ENCODE measurements at places on chromosomes 4 and X.

GRCh38 chr4:184347251-184348239 lies 126.8 kb downstream of the IRF2 start:
- no peak for DNase-seq

DNA sequence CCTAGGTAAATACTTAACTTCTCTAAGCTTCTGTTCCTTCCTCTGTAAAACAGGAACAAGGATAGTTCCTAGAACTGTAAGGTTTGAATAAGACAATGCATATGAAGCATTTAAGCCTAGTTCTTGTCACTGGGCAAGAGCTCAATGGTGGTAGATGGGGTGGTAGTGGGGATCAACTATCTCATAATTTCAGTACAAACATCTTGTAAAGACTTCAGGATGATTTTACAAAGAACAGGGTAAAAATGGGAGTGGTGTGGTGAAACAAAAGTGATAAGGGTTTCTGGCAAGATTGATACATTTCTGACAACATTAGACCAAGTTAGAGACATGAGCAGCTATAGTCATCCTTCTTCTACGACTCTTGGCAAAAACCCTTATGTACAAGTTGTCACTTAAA lies 137.8 kb downstream of the SCFD2 start:
- no peak for DNase-seq

GRCh38 chr4:169236873-169237626 lies 33.7 kb downstream of the SH3RF1 start:
- DNase-seq = no peak

DNA sequence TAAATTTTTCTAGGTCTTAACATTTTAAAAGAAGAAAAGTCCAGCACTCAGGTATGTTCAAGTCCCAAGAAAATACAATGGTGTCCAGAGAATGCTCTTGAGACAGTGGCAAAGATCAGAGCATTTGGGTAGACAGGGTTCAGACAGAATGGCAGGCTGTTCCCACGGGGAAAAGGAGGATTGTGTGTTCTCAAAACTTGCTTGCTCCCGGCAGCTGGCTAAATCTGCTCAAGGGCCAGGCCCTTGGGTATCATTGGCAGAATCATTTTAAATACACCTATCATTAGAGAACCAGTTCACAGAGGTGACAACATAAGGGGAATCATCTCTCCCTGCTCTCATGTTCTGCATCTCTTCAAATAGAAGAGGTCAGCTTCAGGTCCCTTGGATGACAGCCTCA lies 456.3 kb downstream of the DTHD1 start:
- no peak for DNase-seq

- no peak for DNase-seq
Measured at GRCh38 chr4:12612876-12613275, 871.3 kb downstream of the RAB28 start.

DNA sequence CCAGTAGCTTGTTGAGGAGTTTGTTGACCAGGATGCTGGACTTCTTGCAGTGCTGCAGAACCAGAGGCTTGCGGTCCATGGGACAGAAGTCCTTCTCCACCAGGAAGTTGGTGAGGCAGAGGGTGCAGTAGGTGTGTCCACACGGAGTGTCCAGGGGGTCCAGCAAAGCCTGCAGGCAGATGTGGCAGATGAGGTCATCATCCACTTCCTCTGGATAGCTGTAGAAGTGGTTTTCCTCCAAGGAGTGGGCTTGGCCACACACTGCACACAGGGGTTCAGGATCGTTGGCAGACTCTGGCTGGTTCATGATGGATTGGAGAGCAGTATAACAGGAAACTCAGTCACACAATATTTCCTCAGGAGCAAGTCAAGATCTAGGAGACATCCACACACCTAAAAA lies 17.6 kb downstream of the LNX1 start:
- no peak for DNase-seq

DNA sequence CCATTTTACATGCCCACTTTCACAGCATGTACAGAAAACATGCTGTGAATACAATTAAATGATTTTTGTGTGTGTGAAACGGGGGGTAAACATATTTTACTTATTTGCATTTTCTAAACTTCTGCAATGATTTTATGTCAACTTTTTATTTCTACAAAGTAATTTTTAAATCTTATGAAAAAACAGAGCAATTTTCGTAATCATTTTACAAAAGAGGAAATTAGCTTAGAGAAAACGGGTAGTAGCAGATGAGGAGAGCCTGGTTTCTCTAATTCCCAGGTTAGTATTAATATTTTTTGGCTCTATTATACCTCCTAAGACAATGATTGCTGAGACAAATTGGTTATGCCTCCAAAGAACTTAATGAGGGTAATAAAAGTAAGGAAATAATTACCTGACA lies 3.2 kb downstream of the TKTL2 start:
- no peak for DNase-seq

- no peak for DNase-seq
Measured at GRCh38 chr4:165793236-165793635, 79.8 kb upstream of the TLL1 start.

- no peak for DNase-seq
Measured at GRCh38 chr4:98248934-98249333, 12.2 kb upstream of the RAP1GDS1 start.

DNA sequence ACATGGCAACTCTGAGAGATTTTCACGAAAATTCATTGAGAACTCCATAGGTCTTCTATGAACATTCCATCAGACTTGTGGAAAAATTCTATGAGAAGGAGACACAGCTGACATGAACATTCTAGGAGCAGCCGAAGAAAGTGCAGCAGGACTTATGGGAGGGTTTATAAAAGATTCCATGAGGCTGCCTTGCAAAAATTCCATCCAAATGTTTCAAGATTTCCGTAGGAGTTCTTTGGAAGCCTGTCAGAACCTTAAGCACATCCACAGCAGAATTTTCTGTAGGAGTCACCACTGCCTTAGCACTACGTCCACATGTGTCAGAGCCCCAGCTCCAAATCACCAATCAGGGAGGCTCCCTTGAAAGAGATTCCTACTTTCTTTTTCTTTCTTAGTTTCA lies 67.0 kb upstream of the MSX1 start:
- no peak for DNase-seq

GRCh38 chrX:71164071-71164470 lies 19.4 kb downstream of the NLGN3 start:
- no peak for DNase-seq

GRCh38 chrX:119067023-119067739 lies 5.6 kb upstream of the CT47C1 start:
- no peak for DNase-seq

- no peak for DNase-seq
Measured at GRCh38 chrX:40922307-40922706, 162.9 kb upstream of the USP9X start.

GRCh38 chr4:155614111-155614762 lies 52.4 kb upstream of the GUCY1A1 start:
- no peak for DNase-seq

DNA sequence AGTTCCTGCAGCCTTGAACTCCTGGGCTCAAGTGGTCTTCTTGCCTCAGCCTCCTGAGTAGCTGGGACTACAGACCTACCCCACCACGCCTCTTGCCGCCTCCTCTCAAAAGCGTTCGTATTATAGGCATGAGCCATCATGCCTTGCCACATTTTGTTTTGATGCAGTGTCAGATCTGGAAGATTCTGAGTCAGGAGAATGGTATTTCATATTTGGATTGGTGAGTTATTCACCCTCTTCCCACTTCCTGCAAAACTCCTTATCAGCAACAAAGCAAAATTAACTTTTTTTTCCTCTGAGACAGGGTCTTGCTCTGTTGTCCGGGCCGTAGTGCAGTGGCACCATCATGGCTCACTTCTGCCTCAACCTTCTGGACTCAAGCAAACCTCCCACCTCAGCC lies 29.6 kb downstream of the REST start:
- no peak for DNase-seq

DNA sequence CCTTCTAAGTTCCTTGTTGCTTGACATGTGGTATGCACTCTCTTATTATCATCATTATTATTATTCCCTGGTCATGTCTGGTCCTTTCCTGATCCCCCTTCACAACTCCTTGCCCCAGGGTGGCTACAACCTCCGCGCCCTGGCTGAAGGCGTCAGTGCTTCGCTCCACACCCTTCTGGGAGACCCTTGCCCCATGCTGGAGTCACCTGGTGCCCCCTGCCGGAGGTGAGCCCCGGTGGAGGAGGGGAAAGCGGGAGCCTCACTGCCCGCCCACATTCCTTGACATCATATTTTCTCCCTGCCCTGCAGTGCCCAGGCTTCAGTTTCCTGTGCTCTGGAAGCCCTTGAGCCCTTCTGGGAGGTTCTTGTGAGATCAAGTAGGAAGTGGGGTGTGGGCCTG lies 11.0 kb upstream of the ERAS start:
- DNase-seq = no peak

DNA sequence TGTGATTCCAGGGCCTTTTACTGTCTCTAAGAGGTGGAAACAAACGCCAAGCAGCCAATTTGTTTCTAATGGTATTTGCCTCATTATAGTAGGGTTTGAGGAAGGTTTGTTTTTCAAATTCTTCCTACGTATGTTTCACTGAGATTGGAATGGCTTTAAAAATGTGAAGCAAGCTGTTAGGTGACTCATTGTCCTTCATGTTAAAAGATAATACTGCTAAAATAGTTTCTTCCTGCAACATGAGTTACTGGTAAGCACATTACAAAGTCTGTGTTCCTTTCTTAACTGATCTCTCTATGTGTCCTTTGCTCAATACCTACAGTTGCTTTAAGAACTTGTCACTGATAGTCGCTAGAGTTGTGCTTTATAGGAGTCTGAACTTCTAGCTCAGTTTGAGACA lies 1183.9 kb downstream of the RPA4 start:
- DNase-seq = no peak

DNA sequence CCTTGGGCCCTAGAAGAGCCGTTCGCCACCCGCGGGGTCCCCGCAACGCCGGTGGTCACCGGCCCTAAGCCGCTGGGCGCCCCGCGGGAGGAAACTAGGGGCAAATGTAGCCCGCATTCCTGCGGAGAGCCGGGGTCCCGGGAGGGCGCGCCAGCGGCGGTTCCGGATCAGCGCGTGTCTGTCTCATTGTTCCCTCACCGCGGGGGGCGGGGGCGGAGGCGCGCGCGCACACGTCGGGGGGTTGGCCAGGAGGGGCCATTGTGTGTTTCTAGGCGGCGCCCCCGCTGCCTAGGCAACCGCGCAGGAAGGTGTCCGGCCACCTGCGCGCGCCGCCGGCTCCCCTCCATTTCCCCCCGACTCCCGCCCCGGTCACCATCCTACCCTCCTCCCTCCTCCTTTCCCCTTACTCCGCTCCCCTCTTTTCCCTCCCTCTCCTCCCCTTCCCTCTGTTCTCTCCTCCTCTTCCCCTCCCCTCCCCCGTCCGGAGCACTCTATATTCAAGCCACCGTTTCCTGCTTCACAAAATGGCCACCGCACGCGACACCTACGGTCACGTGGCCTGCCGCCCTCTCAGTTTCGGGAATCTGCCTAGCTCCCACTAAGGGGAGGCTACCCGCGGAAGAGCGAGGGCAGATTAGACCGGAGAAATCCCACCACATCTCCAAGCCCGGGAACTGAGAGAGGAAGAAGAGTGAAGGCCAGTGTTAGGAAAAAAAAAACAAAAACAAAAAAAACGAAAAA lies 789 bp upstream of the DDX3X start:
- DNase-seq = peak; percentile 55
